Breast epithelium (tissue), 4 donors: ENCODE measurements at places on chromosomes 4 and X.

GRCh38 chrX:82218361-82218760, 1016.5 kb downstream of the SH3BGRL start:
- no peak for DNase-seq

GRCh38 chrX:78124307-78124706, 15.1 kb downstream of the TAF9B start:
- no peak for DNase-seq

DNA sequence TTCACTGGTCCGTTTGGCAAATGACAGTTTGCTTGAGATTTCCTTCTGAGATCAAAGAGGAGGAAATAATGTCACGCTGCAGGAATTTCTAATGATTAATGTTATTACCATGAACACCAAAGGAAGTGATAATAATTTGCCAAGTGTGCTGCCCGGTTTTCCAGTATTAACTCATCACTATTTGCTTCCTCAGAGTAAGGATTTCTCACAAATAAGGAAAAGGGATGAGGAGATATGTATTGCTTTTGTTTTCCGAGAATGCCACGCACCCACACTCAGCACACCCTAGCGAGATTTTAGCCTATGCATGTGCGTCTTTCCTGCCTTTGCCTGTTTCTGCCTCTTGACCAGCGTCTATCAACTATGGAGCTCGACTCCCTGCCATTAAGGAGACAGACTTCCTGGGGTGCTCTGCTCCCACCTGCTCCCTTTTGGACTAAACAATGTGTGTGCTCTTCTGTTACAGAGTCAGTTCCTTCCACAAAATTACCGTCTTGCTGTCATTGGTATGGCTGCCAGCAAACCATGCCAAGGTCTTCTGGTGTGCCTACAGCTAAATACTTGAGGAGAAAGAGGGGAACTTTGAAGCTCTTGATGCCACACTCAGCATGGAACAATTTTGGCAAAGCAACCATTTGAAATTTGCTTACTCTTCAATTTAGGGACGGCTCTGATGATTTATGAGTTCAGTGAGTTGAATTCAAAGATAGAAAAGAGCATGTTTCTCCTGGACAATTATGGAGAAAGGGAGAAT, 393.1 kb upstream of the ZFP42 start:
- no peak for DNase-seq

GRCh38 chr4:162163892-162164759, at the start of gene FSTL5:
FSTL5 (minus strand) TSS chr4:162164000; CDS start chr4:162111396, 52,604 bp downstream.
- DNase-seq: no peak

DNA sequence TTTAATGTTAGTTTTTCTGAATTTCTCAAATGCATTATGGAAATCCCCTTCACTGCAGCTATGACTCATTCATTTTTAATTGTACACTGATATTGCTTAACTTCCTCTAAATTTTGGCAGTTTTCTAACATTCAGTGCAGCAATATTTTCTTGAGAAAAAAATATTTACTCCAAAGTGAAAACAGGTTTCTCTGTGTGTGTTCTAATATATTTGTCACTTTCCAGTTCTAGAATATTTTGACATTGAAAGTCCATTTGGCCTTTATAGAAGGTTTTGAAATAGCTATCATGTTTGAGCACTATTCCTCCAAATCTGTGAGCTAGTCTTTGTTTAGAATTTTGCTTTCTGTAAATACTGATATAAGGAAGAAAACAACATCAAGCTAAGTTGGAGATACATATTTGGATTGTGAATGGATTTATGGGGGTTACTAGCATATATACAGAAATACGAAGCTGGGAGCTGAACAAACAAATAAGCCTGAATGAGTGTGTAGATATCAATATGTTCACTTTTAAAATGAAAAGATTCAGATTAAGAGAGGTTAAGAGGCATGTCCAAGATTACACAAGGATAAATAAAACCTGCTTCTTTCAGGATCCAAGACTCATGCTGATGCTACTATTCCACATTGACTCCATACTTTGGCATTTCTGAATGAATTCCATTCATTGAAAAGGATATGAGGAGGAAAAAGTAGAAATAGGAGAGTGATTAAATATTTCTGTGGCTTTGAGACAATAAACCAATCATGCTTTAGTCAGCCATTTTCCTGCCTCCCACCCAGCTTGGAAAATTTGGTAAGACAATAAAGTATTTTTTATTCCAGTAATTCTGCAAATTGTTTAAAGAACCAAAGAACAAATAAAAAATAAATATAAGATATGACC, 57.3 kb upstream of the SLIT2 start:
- no peak for DNase-seq

DNA sequence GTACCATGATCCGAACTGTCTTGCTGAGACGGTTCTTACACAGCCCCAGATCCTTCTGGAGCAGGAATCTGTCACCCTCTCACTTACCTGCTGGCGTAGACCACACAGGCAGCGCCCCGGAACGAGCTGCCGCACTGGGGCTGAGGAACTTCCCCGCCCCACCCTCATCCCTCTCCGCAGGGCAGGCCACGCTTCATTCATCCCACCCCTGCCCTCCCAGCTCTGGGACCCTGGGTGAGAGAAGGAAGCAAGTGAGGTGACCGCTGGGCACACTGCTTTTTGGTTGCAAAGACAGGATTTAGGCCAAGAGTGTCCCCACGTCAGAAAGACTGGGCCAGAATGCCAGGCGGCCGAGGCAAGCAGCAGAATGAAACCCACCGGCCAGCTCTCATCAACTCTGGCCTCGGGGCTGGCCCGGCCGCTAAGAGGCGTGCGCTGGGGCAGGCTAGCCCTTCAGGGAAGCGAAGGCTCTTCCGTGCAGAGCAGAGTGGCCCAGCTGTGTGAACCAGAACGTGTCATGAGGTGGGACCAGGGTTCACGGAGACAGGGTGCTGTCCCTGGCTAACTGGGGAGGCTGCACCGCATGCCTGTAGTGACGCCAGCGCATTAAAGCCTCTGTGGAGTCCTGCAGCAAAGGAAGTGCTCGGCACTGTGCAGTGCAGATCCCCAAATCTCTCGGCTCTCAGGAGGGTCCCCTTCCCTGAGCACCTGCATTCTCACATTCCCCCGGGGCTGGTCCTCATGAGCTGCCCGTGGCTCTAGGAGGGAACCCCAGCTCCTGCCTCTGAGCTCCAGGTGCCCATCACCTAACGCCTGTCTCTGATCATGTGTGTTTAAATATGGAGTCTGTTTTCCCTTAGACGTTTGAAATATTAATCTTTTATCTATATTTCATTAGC, 6.4 kb downstream of the LRPAP1 start:
- no peak for DNase-seq

GRCh38 chr4:83961575-83961974, 425.7 kb downstream of the GPAT3 start:
- no peak for DNase-seq

DNA sequence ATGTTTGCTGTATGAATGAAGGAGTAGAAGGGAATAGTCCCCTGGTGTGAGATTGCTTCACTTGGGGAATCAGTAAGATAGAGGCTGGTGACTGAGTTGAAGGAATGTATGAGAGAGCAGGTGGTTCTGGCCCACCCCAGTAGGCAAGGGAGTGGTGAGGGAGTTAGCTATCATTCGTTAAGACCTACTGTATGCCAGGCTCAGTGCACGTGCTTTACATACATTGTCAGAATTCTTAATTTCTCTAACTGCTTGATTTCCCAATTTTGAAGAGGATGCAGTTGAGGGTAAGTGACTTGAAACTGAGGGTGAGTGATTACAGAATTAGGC, 700 bp downstream of the VMA21 start:
- DNase-seq: no peak

DNA sequence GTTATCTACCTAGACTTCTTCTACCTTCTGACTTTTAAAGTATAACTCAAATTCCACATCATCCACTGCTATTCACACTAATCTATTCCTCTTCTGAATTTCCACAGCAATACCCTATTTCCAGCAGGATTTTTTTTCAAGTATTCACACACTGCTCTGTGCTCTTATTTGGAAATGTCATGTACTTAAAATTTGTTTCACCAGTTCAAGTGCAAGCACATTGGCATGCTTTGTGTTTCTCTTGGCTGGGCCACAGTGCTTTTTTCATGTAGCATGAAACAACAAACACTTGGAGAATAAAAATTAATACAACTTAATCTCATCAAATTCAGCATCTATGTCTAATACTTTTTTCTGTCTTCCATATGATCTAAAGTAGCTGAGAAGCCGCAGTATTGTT, 161.8 kb upstream of the PCDH18 start:
- no peak for DNase-seq

DNA sequence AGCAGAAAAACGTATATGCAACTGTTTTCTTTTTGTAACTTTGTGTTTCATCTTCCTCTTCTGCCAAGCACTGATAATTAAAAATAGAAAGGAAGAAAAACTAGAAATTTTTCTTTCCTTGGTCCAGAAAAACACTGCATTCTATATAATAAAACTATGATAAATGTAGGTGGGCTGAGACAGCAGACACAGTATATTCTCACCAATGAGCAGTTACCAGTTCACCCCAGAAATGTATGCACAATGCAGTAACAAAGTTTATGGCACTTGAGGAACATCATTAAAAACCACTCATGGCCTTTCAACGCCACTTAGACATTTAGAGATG, 79.4 kb downstream of the FAT1 start:
- no peak for DNase-seq

GRCh38 chr4:133588306-133588705, 439.2 kb downstream of the PCDH10 start:
- no peak for DNase-seq

DNA sequence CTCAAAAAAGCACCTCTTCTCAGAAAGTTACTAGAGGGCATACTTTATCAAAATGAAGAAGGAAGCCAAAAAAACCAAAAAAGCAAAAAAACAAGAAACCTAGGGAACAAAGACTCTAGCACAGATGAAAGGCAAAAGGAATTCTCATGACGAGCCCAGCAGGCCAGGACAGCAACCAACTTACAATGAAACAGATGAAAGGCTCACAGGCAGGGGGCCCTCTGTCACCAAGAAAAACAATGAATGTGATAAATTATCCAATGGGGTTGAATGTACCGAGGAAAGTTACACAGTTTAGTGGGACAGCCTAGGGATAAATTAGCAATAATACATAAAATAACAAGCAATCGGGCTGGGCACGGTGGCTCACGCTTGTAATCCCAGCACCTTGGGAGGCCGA, 79.0 kb downstream of the GPR82 start:
- no peak for DNase-seq

DNA sequence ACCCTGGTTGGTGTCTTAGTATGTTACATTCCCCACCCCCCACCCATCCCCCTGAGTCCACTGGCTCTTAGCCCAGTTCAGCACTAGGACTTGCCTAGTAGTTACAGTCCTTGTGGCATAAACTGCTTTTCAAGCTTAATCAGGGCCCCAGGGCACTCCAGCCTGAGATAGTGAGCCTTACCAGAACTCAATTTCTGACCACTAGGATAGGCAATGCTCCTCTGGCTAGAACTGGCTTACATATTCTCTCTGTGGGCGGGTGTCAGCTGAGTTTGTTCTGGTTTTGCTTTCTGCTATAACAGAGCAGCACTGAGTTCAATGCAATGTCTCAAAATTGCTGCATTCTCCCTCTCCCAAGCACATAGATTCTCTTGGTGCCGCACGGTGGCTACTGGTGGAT, 391.4 kb upstream of the DIPK2B start:
- DNase-seq: no peak

DNA sequence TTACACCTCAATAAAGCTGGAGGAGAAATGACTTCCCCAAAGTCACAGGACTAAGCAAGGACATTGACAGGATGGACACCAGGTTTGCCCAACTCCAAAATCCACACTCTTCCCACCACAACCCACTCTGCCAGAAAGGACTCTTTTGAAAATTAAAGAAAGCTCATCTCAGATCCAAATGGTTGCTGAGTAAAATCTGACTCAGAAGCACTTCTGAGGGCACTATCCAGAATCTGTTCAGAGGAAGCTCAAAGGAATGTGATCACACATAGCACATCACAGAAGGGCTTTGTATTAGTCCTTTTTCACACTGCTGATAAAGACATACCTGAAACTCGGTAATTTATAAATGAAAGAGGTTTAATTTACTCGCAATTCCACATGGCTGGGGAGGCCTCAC, 155.5 kb downstream of the RAB28 start:
- DNase-seq: no peak

DNA sequence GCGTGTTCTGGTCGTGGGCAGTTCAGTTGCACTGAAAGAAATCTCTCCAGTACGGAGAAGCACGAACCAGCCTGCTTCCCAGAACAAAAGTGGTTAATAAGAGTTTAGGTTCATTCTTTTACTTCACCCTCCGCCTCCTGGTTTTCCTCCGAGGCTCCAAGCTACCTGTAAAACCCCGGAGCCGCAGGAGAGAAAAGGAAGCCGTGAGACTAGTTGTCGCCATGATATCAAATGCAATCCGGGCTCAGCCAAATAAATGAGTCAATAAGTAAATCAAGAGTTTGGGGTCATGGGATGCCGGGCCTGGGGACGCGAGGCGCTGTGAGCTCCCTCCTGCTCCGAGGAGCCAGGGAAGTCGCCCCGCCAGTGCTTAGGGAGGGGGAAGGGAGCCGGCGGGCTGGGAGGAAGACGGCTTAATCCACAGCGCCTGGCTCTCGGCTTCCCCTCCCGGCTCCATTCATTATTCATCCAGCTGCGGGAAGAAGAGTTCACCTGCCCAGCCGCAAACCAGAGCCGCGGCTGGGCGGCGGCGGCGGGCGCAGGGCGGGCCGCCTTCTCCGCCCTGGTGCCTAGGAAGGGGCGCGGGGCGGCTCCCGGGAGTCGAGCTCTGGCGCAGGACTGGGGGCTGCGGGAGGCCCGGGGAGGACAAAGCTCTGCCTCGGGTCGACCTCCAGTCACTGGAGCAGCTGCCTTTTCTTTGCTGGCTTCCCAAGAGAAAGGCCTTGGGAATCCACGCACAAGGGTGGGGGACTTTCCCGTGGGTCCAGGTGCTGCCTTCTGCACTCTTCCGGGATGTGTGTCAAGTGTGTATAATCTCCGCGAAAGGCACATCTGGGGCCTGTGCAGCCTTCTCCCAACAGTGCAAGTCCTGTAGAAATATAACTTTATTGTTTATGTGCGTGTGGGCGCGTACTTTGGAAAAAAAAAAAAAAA, 1.7 kb downstream of the FRAS1 start:
- DNase-seq: no peak

DNA sequence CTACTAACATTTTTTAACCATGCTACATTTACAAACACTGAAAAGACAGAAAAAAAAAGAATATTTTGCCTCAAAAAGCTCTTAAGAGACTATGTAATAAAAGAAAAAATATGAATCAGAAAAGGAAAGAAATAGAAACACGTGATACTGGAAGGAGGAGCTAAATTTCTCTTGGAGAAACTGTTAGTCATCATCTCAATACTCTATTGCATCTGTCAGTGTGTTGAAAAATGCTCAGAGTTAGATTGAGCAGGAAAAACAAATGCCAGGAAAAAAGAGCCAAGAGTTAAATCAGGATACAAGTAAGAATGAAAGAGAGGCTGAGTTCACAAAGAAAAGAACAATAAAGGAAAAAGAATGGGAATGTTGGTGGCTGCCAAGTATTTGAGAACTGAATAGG, 2.6 kb downstream of the RAB28 start:
- DNase-seq: no peak

GRCh38 chr4:7845493-7846128, 94.0 kb downstream of the AFAP1 start:
- no peak for DNase-seq

GRCh38 chrX:3712051-3712869, 1.2 kb downstream of the PRKX start:
- no peak for DNase-seq

- no peak for DNase-seq
Measured at GRCh38 chrX:78104447-78105176, 564 bp downstream of the PGK1 start.
